ENCODE measurements at places on chromosomes 2 and 18.
A peak's percentile ranks its signal among the peaks of the same experiment; 100 is the strongest.

DNA sequence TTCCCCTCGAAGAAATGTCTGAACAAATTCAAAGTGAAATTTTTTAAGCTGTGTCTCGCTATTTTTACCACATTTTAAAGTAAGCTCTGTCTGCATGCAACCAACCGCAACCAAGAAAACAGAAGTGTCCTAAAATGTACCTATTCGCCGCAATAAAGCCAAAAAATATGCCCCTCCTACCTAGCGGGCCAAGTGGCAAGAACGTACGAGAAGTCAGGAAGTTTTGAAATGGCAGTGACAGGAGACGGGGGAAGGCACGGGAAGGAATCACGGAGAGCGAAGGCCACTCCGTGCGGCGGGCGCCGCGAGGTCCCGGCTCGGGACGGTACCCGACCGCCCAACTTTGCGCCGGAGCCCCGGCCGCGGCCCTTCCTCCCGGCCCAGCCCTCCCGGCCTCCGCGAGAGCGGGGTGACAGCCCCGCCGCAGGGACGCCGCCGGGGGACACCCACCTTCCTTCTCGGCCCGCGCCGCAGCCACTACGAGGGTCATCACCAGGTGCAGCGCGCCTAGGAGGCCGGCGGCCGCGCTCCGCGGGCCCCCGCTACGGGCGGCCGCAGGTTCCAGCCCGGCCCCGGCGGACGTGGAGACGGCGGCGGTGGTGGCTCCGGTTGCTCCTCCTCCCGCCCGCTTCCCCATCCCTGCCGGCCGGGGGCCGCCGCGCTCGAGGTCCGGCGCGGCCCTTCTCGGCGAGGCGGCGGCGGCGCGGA is 568 bp downstream of the TMEM131 start:
- peak; percentile 81 for DNase-seq

- DNase-seq: no peak
These were observed 756 bp upstream of the SLC35F5 start for GRCh38 chr2:113757138-113757657.

DNA sequence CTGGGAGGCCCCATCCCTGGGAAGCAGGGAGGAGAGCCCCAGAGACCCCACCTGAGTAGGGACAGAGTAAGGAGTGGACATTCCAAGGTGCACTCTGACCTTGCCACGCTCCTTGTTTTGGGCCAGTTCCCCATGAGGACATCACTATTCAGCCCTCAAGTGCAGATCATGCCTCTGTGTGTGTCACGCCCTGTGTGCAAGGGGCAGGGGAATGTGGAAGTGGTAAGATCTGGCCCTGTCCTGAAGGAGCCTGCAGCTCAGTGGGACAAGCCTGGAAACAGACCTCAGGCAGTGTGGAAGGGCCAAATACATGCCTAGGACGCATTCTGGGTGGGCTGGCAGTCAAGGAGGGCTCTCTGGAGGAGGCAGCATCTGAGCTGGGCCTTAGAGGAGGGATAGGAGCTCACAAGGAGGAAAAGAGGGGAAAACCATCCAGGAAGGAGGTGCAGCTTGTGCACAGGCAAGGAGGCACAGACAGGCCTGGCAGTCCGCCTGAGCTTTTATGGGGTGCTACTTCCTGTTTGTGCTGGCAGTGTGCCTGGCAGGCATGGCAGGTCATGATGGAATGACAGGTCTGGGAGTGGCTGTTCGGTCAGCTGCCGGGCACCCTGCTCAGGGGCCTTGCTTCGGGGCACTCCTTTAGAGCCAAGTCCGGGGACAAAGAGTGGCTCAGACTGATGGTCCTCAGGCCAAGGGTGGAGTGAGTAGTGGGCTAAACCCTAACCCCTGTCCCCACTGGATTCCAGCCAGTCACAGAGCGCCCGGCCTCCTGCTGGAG is 3.3 kb downstream of the KLHL30 start:
- DNase-seq: peak; percentile 80

DNA sequence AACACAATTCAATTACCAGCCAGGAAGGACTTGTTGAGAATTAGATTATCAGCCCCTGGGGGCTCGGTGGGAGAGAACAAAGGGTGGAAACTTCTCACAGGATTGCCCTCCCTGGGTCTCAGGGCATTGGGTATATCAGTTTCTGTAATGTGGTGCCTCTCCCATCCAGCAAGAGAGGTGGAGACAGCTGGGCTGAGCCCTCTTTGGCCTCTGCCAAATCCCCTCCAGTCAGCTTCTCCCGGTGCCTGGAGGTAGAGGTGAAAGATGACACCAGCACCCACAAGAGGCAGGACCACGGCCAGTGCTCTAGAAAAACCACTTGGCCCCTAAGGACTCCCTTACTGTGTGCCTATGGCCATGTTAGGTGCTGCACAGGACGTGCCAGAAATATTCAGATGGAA is 179.7 kb downstream of the HAUS1 start:
- DNase-seq: no peak

- DNase-seq: no peak
These were observed 294.7 kb downstream of the MEIS1 start for GRCh38 chr2:66729416-66730330.

GRCh38 chr2:5379811-5380210 is 312.4 kb upstream of the SOX11 start:
- DNase-seq: no peak

GRCh38 chr2:239022437-239023260 is 174.8 kb downstream of the TWIST2 start:
- DNase-seq: no peak

DNA sequence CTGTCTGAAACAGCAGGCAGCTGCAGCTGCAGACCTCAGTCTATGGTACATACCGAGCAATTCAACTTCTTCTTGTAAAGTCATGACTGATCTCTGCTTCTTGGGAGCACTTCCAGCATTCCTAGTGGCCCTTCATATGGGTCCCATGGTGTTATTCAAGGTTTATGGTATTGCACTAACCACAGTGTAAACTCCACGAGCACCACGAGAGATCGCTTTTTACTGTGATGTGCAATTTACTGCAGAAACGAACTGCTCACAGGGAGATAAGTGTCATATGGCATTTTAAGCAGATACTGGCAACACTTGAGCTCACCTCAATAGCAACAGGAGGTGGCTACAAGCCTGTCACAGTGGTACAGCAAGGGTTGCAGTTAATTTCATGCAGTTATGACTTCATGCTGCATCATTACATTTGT is 38.6 kb upstream of the SH3BP4 start:
- DNase-seq: no peak

GRCh38 chr2:1874101-1874865 is 130.0 kb upstream of the PXDN start:
- DNase-seq: no peak

DNA sequence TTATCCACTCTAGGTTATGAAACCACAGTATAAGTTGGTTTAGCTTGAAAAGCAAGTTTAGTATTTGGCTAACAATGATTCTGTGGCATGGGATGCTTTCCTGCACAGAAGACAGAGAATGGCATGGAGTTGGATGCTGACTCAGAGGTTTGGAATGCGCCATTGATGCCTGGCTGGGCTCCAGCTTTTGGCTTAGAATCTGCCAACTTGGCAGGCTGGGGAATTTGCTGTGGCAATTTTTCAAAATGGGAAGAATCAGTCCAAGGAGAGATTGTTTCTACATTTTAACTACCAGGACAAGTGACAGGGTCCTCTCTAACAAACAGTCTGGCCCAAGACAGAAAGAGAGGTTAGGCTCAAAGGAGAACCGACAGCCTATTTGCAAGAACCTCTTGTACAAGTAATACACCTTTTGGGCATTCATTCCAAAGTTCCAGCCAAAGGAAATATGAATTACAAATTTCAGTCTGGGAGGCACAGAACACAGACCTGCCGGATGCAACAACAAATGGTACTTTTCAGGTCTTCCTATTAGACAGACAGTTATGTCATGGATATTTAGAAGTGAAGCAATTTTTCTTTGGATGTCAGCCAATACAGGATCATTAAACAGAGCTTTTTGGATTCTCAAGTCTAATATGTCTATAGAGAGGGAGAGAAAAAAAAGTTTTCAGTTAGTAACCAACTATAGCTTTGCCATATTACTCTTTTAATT is 1027.7 kb downstream of the TMEM182 start:
- DNase-seq: no peak

DNA sequence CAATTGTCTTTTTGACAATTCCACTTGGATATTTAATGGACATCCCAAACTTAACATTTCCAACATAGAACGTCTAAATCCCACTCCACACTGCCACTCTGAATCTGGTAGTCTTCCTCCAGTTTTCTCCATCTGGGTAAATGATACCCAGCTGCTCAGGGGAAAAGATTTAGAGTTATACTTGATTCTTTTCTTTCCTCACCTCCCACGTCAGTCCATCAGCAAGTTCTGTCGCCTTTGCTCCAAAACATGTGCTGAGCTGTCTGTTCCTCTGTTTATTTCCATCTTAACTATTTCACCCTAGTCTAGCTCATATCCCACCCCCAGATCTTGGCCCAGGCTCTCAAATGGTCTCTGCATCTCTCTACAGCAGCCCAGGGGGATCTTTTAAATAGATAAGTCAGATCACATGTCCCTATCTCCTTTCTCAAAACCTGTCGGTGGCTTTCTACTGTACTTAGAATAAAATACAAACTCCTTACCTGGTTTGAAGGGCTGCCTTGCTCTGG is 43.4 kb upstream of the GMCL1 start:
- no peak for DNase-seq

GRCh38 chr18:8808001-8808400 is 102.6 kb downstream of the MTCL1 start:
- no peak for DNase-seq

DNA sequence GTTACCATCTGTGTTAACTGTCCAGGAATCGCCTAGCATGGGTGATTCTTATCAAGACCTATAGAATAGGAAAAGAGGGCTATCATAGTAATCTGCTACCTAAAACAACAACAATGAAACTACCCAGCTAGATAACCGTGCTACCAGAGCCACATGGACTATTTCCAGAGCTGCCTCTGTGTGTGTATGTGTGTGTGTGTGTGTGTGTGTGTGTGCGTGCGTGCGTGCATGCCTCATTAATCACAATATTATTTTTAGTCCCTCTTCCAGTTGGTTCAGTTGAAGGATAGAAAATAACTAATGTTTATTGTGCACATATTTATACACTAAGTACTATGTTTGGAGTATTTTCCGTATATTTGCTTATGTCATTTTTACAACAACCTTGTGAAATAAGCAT is 201.1 kb downstream of the SP3 start:
- no peak for DNase-seq

GRCh38 chr18:77505499-77505898 is 255.9 kb downstream of the GALR1 start:
- no peak for DNase-seq

DNA sequence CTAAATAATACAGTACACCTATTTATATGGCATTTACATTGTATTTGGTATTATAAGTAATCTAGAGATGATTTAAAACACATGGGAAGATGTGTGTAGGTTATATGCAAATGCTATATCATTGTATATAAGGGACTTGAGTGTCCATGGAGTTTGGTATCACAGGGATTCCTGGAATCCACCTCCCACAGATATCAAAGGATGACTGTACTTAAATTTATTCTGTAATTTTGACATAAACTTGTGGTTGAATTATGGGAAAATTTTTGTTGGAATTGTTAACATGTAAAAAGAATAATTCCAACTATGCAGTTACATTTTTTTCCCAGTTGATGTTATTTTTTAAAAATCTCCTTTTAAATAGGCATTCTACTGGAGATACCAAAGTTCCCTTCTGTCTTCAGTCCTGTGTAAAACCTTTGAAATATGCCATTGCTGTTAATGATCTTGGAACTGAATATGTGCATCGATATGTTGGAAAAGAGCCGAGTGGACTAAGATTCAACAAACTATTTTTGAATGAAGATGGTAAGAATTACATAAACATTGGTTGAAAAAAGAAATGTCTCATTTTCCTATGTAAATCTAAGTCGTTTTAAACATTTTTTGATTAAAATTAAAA is 24.1 kb downstream of the GLS start:
- no peak for DNase-seq

GRCh38 chr2:11005032-11005431 is 93.3 kb downstream of the KCNF1 start:
- DNase-seq: no peak

DNA sequence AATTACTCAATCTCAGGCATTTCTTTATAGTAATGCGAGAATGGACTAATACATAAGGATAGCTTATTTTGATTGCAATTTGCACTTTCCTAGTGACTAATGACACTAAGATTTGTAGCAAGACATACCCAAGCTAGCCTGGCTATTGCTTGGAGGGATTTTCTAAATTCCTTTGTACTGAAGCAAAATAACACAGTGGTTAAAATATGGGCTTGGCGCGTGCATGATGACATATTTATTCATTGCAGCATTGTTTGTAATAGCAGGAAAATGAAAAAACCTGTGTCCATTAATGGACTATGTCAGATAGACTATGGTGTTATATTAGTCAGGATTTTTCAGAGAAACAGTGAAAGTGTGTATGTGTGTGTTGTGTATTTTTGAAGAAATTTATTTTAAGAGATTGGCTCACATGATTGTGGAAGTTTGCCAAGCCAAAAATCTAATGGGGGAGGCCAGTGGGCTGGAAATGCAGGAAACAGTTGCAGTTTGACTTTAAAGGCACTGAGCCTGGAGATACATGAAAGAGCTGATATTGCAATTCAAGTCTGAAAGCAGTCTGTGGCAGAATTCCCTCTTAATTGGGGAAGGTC is 16.7 kb upstream of the LAPTM4A start:
- no peak for DNase-seq

GRCh38 chr2:104434318-104434792 is 419.6 kb upstream of the POU3F3 start:
- DNase-seq: peak; percentile 2

Data from hematopoietic multipotent progenitor cell treated with erythropoietin and hydrocortisone succinate and interleukin-3 and kit ligand, for 4 days (in vitro differentiated cells).